ENCODE measurements at places on chromosomes 6 and 20. TPM values are rescaled to one million over a fixed set of nuclear protein-coding genes. Genes with fewer than 3 reads are reported as not detected.

PGK2 gene
- total RNA-seq = not detected

MEP1A gene
- not detected for total RNA-seq

ACTR5 gene
- total RNA-seq = 6.0 TPM

MYBL2 gene
- total RNA-seq = 17.1 TPM

IP6K3 gene
- 0.08 TPM for total RNA-seq

LTA gene
- total RNA-seq = not detected

KCNQ5 gene
- total RNA-seq = 0.96 TPM

LY6G6C gene
- 10.8 TPM for total RNA-seq

PROKR2 gene
- not detected for total RNA-seq

SPAG4 gene
- total RNA-seq = 3.3 TPM

- ATAC-seq = no peak
These were observed 52.3 kb downstream of the HDGFL1 start for GRCh38 chr6:22621701-22622100.

DNA sequence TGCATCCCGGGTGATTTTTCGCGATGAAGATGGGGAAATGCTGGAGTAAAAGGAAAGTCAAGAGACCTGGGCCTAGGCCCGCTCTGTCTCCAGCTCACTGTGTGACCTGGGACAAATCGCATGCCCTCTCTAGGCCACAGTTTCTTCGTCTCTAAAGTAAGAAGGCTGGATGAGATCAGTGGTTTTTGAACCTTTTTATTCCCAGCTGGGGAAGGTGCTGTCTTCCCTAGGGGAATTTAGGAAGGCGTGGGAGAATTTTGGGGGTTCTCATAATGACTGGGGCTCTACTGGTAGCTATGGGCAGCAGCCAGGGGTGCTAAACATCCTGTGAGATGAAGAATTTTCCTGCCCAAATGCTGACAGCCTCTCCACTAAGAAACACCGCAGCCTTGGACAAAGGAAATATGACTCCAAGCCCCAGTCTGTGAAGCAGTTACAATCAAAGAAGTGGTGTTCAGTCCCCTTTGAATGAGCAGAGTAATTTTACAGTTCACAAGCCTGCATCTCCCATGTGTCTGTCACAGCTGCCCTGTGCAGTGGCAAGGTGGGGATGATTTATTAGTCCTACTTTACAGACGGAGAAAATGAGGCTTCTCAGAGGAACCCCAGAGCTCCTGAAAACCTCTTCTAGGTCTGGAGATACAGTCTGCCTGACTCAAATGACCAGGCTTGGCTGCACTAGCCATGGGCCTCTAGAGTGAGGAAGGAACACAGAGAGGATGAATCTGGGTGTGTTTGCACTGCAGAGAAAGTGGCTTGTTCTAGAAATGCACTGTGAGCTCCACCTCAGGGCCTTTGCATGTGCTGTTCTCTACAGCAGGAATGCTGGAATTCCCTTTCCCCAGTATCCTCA, 57.2 kb downstream of the RAB44 start:
- ATAC-seq = no peak

DNA sequence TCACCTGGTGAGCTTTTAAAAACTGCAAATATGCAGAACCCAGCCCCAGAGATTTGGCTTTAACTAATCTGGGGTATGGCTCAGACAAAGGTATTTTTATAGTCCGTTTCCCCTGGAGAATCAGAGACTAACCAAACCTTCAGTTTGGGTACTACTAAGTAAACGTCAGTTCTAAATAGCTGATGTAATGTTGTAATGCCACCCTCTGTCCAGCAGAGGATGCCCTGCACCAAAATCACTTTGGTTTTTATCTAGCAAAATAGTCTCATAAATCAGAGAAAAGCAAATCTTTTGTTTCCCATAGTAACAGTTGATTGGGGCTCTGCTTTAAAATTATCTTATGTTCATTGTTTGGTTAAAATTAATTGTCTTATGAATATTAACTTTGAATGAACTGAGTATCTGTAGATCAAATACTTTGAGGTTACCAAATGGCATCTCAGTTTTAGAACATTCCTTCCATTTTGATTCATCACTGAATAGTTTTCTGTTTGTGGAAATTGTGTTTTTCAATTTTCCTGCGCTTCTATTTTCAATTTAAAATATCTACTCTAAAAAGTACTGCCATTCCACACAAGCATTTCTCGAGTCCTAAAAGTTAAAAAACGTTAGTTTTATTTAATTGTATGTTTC, 278.3 kb upstream of the PLCB4 start:
- ATAC-seq = peak; percentile 42

- ATAC-seq = no peak
These were observed 31.6 kb downstream of the TIAM2 start for GRCh38 chr6:155026706-155027045.

GRCh38 chr6:101435038-101435437, 41.5 kb downstream of the GRIK2 start:
- peak; percentile 76 for ATAC-seq
